Left ventricle myocardium inferior (tissue), 1 donor: ENCODE measurements at places on chromosomes 12 and 14.

DNA sequence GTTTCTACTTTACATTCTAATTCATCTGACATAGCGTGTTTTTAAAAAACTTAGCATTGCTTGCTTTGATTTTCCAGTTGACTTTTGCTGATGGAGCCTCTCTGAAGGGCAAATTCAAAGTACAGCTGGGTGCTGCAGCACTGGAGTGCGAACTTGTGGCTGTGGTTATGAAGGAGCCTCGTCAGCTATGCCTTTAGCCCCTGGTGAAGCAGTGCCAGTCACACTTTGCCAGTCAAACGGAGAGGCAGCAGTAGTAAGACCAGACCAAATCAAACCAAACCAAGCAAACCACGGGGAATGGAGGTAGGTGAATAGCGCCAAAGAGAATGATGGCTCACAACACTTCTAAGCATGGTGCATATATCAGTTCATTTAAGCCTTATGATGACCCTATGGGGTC, 15.1 kb upstream of the SLC38A2 start:
- DNase-seq = no peak

GRCh38 chr12:127485528-127485927, 781.4 kb upstream of the TMEM132C start:
- DNase-seq = no peak

DNA sequence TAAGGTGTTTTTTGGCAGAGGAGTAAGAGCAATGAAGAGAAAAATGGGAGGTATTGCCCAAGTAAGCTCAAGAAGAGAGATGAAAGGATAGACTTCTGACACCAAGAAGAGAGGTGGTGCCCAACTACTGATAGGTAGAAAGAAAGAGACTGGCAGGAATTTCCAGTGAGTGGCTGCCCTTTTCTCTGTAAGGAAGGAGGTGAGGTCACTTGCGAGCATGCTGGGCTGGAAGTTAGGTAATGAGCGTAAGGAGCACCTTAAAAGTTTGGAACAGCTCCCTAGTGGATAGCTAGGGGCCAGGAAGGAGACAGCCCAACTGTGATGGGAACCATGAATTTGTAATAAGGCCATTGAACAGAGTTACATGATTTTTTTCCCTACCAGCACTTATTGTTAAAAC, 127.0 kb downstream of the ANO6 start:
- DNase-seq = no peak

DNA sequence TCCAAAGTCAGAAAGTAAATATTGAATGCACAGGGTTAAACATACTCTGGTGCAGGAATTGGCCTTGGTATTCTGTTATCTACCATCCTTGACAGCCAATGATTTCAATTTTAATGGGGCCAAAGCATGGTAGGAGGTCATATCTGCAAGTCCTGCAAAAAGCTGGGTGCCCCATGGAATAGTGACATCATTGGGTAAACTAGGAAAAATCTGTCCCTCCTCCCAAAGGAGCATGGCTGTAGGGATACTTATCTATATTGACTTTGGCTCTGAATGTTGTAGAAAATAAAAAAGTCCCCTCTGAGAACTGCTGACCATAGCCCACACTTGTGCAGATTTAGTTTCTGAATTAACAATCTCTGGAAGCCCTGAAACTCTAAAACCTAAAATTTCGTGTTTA, 403.2 kb upstream of the SEL1L start:
- DNase-seq = no peak

GRCh38 chr12:109102491-109102890, 5.1 kb downstream of the UNG start:
- no peak for DNase-seq

DNA sequence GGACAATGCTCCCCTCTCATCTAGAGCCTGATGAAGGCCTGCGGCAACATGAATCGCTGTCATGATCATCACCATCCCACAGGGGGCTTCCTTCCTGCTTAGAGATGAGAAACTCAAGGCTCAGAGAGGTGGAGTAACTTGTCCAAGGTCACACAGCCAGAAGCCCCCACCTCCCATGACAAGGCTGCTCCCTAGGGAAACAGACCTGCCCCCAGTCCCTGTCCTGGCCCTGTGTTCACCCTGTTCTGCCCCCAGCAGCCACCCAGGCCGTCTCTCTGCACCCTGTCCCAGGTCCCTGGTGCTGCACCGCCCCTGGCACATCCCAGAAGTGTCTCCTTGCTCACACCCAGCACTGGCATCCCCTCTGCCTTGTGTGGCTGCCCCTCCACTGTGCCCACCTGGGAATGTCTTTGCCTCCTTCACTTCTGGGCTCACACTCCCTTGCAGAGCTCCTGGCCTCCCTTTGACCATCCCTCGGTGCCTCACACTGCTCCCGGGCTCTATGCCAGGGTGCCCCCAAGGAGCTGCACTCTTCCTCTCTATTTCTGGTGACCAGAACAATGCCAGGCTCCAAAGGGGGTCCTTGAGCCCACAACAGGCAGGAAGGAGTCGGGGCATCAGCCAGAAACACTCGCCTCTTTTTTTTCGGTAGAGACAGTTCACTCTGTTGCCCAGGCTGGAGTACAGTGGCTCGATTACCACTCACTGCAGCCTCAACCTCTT, 70.5 kb downstream of the BCL11B start:
- DNase-seq = no peak

DNA sequence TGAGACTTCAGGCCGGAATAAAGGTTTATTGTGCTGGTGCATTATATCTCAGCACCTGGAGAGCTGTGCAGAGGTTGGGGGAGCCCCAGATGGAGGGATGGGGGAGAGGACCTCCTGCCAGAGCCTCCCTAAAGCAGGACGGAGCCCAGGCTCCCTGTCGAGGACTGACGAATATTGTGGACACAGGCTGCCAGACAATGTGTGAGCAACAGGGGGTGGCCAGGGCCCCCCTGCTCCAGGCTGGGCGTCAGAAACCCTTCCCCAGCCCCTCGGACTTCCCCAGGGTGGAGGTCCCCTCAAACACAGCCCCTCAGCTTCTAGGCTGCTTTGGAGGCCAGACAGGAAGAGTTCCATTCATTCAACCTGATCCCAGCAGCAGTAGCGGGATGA, 8.0 kb downstream of the TMEM119 start:
- DNase-seq = no peak

DNA sequence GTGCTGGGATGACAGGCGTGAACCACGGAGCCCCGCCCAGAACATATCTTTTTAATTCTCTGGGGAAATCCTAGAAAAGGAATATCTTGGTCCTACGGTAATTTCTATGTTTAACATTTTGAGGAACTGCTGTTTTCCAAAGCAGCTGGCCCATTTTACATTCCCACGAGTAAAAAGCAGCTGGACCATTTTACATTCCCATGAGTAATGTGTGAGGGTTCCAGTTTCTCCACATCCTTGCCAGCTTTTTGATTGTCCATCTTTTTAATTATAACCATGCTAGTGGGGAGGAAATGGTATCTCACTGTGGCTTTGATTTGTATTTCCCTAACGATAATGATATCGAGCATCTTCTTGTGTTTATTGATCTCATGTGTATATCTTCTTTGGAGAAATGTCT, 4.4 kb upstream of the P2RX4 start:
- no peak for DNase-seq

GRCh38 chr12:86158956-86159355, 97.2 kb downstream of the MGAT4C start:
- no peak for DNase-seq

DNA sequence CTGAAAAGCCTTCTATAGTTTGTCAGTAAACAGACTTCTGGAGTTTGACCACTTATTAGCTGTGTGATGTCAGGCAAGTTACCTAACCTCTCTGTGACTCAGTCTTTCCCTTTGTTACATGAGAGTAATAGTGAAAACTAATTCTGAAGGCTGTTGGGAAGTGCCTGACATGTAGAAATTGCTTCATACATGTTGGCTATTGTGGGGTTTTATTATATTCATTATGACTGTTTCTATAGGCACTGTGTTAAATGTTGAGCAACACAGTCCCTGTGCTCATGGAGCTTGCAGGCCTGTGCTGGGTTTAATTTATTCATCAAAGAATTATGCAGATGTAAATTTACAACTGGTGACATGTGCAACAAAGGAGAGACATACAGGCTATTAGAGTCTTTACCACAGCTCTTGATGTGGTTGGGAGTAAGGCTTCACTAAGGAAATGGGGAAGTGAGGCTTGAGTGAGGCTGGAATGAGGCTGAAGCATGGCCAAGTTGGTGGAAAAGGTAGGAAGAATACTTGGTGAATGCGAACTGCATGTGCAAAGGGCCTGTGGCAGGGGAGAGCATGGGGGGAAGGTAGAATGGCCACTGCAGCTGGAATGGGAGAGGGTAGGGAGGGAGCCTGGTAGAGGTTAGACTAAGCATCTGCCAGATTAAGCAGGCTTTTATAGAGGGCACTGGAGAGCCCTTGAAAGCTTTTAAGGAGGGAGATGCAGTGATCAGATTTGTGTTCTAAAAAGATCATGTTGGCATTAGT, 236.4 kb upstream of the CRY1 start:
- DNase-seq = no peak

DNA sequence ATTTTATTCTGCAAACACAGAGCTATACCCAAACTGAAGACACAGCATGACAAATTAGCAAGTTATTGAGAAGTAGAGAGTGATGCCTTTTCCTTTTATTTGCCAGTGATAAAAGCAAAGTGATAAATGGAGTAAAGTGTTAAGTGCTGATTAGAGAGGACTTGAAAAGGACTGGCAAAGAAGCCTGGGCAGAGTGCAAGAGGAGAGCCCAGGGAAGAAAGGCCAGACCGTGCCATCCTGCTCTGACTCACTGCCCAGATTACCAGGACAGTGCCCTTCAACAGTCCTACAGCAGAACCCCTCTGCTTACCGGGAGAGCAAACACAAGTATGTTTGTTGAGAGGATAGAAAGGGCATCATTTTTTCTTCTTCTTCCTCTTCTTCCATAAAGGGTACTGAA, 106.5 kb downstream of the ETV6 start:
- no peak for DNase-seq

DNA sequence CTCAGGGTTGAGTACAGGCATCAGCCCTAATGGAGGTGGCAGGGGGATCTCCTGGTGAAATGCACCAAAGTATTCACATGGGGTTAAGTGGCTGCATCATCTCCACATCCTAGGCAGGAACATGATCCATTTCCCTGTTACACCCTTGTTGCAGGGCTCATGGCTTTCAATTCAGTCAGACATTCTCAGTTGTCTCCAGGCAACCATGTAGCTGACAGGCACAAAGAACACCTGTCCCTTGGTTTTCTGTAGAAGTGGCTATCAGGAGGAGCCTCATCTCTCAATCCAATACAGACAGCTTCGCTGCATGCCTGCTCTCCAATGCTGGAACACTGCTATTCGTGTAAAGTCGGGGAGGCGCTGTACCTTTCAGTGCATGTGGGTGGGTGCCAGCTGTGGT, 299.0 kb upstream of the FOXG1 start:
- no peak for DNase-seq
